ENCODE measurements at places on chromosomes 16 and 17.
A peak's percentile ranks its signal among the peaks of the same experiment; 100 is the strongest.

DNA sequence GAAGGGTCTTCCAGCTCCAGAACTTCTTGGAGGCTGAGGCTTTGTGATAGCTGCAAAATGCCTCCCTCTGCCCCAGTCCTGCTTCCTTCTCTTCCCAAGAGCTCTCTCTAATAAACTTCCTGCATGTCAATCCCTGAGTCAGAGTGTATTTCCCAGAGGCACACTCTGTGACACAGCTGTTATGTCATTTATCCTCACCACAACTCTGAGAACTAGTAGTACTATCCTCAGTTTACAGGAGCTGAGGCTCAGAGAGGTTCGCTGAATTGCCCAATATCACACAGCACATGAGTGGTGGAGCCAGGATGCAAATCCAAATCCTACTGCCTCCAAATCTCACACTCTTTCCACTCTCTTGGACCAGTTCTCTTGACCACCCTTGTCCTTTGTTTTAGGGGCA is 20.0 kb downstream of the UNC45B start:
- DNase-seq, result no peak

- no peak for DNase-seq
Observed at GRCh38 chr17:51118330-51119195, 2.1 kb downstream of the SPAG9 start.

- DNase-seq, result no peak
Observed at GRCh38 chr16:55003916-55004315, 73.3 kb downstream of the IRX5 start.

- DNase-seq, result no peak
Observed at GRCh38 chr16:72963533-72964315, 84.2 kb downstream of the ZFHX3 start.

DNA sequence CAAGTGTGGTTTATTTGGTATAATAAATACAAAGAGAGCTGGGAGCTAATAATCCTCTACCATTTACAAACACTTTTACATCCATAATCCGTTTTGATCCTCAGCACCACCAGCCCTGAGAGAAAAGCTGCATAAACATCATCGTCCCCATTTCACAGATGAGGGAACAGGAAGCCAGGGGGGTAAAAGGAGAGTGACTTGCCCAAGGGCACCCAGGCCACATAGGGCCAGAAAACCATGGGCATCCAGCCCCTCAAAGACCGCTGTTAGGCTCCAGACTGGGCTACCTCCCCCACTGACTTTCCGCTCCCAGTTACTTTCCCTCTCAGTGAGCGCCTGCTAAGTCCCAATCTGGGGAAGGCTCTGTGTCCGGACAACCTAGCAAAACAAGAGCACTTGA is 6.7 kb downstream of the STX1B start:
- no peak for DNase-seq

DNA sequence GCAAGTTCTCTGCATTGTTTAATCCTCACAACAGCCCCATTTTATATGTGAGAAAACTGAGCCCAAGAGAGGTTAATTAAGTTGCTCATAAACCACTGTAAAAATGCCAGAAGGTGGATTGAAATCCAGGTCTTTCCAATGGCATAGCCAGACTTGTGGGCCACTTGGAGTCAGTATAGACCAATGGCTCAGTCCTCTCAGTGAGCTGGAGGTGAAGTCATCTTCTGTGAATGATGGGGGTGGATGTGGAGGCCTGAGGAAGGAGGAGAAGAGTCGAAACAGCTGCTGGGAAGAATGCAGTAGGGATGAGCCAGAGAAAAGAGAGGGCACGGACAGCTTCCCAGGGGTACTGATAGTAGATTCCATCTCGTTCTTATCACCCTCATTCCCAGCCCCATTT is 213.4 kb downstream of the SOX9 start:
- peak; percentile 46 for DNase-seq

DNA sequence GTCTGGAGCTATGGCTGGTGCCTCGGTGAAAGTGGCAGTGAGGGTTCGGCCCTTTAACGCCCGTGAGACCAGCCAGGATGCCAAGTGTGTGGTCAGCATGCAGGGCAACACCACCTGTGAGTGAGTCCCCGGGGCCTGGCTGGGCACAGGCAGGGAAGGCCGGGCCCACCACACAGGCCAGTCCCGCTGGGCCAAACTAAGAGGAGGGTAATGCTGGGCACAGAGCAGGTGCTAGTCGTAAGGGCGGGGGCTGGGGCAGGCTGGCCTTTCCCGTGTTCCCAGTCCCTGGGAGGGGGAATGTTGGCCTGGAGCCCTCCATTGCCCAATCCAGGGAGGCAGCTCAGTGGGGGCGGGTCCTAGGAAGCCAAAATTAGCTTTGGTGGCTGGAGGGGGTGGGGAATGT is 2.5 kb downstream of the KIF1C start:
- no peak for DNase-seq

DNA sequence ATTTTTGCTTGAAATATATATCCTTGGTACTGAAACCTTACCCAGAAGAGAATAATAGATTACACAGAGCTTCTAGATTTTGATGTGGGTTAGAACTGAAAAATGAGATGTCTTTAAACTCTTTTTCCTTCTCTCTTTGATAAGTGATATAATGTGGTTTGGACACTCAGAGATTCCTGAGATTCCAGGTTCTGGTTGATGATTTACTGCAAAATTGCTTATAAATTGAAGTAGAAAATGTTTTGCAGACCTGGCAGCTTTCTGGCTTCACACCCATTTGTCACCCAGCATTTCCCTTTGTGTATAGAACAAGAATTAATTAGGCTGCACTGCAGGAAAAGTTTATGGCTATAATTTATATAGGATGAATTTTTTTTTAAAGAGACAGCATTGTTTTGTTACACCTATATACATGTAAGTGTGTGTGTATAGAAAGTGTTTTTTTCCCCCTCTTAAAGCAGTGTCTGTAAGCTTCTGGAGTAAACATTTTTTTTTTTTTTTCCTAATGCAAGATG is 23.5 kb downstream of the AATF start:
- no peak for DNase-seq

- no peak for DNase-seq
Observed at GRCh38 chr16:72760581-72760980, 287.3 kb downstream of the ZFHX3 start.

DNA sequence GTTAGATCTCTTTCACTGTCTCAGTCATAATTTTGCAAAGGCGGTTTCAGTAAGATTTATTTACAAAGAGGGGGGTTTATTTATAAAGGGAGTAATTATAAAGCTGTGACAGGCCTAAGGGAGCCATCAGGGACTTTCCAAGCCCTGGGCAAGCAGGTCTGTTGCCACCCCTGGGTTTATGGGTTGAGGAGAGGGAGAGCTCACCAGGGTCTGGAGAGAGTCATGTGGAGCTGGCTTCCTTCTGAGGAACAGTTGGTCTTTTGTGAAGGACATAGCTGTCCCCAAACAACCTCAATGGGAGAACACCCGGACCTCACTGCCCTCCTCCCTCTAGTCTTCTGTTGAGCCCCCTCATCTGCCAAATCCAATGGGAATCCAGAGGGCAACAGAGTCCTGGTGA is 9.8 kb downstream of the ITGAM start:
- DNase-seq, result no peak

GRCh38 chr16:88627531-88628411 is 10.6 kb upstream of the IL17C start:
- no peak for DNase-seq

DNA sequence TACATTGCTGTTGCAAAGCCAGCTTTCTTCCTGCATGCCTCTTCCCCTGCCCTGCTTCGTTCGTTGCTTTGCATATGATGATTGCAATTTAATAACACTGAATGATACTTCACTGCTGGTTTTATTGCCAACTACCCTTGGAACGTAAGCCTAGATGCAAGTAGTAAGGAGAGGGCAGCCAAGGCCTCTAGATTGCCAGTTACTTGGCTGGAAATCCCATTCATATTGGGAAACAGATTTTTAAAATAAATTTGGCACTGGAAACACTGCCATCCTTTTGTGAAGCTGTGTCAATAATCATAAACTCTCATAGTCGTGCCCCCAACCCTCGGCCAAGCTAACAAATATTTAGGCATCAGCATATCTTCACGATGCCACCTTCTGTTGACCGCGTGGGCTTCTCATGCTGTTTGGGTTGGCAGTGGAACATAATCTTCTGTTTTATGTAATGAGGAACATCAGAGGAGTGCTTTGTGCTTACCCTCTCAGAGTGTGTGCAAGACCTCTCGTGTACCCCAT is 86.5 kb downstream of the MAP2K6 start:
- no peak for DNase-seq

GRCh38 chr16:65540901-65541300 is 419.0 kb upstream of the CDH11 start:
- DNase-seq, result no peak

DNA sequence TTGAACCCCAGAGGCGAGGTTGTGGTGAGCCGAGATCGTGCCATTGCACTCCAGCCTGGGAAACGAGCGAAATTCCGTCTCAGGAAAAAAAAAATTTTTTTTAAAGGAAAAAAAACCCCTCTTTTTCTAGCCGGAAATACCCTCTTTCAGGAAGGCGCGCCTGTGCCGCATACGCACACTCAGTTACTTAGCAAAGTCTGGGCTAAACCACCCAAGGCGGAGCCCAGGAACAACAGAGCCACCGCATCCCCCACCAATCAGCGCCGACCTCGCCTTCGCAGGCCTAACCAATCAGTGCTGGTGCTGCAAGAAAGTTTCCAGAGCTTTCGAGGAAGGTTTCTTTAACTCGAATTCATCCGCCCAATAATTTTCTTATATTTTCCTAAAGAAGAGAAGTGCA is 510.4 kb downstream of the KCNJ18 start:
- no peak for DNase-seq

- DNase-seq, result no peak
Observed at GRCh38 chr16:79897453-79898146, 297.1 kb upstream of the MAF start.

GRCh38 chr16:13427943-13428342 is 492.0 kb upstream of the ERCC4 start:
- no peak for DNase-seq

DNA sequence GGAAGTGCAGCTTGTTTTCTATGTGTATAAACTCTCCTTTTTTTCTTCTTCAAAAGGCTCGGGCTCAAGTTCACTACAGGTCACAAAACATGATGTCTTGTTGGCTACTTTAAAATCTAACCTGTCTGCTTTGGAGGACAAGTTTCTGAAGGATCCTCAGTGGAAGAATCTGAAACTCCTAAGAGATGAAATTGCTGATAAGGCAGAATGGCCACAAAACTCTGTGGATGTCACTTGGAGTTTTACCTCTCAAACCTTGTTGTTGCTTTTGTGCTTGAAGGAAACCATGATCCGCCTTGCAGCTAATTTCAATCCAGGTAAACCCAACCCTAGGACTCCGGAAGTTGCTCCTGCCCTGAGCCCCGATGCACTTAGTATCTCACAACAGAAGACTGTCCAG is 16.5 kb downstream of the TANGO6 start:
- DNase-seq, result no peak
